Panc1 (cell line): ENCODE measurements at places on chromosomes 16 and 17.

DNA sequence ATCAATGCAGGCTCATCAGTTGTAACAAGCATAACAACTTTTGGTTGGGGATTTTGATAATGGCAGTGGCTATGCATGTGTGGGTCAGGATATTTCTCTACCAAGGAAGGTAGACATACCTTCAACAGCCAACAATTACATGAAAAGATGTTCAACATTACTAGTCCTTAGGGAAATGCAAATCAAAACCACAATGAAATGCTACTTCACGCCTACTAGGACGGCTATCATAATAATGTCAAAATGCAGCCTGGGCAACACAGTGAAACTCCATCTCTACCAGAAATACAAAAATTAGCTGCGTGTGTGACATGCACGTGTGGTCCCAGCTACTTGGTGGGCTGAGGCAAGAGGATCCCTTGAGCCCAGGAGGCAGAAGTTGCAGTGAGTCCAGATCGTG is 7.3 kb upstream of the SLC5A10 start:
- no peak for DNase-seq

GRCh38 chr16:20004931-20005330 is 68.8 kb downstream of the GPR139 start:
- DNase-seq, result no peak

- DNase-seq, result no peak
These were observed 2.5 kb downstream of the ITGAE start for GRCh38 chr17:3798273-3799180.

DNA sequence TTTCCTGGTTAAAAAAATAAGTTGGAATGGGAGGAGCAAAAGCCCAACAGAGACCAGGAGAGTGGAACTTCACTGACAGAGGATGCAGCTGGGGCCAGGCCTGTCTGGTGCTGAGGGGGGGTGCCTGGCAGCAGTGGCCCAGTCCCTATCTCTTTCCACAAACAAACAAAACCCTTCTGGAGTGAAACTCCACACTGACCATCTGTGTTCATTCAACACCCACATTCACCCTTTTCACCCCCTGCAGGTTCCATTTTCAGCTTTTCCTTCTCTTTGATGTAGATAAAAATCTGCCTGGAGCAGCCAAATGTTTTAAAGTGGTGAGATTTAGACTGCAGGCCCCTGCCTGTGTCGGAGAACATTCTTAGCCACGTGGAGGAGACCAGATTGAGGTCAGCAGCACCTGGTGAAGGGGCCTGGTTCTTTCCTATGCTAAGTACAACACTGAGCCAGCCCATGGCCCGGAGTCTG is 161.4 kb upstream of the CDH11 start:
- no peak for DNase-seq

GRCh38 chr16:6446370-6446769 is 886.3 kb upstream of the RBFOX1 start:
- no peak for DNase-seq

DNA sequence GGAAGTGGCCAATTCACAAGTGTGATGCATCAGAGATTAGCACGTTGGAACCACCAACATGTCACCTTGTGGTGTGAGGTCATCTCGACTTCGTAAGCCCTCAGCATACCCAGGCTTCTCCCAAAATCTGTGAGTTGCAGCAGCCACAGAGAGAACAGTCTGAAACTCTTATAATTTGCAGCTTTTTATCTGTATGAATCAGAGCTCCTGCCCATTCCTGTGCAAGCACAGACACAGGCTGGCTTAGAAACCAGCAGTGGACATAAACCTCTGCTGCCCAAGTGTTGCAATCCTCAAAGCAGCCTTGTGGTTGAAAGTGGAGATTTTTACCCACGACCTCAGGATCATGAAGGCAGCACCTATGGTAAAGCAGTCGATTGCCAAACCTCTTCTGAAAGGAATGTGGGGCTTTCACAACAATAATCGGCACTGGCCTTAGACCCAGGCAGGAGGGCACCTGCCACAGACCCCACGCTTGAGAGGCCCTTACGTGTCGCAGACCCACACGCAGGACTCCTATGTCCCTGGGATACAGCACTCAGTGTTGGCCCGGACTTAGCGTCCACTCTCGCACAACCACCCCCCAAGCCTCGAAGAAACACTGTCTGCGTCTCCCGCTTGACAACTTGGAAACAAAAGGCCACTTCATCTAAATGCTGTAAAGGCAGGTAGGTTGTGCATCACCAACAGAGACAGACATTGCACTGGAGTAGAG is 24.5 kb upstream of the OSGIN1 start:
- no peak for DNase-seq
